ENCODE measurements at places on chromosomes 2 and 18.

- DNase-seq, result no peak
Measured at GRCh38 chr2:10868465-10869314, 43.0 kb upstream of the KCNF1 start.

- DNase-seq, result no peak
Measured at GRCh38 chr18:22180722-22181121, 11.3 kb downstream of the GATA6 start.

DNA sequence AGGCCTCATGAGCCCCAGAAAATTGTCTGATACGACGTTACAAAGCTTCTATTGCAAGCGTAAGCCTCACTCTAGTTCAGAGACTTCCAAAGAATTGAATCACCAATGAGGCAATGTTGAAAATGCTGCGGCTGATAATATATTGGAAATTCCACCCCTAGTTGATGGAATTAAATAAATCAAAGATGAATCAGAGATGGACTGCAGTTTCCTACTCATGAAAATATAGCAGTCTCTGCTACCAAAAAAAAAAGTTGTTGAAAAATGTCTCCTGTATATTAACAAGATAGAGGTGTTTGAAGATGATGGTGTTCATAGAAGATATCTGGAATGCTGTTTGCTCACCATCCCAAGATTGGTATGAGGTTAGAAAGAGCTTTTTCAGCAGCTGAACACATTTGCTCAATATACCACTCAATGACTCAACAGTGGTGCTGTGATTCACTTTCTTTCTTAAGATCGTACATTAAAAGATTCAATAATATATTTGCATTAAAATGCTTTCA lies 99.8 kb upstream of the ARHGAP28 start:
- no peak for DNase-seq

- no peak for DNase-seq
Measured at GRCh38 chr2:109171444-109172334, 42.7 kb downstream of the SH3RF3 start.

- no peak for DNase-seq
Measured at GRCh38 chr18:12013186-12013916, 32.0 kb downstream of the IMPA2 start.

- DNase-seq, result no peak
Measured at GRCh38 chr18:48116873-48117630, 186.6 kb upstream of the SMAD2 start.

DNA sequence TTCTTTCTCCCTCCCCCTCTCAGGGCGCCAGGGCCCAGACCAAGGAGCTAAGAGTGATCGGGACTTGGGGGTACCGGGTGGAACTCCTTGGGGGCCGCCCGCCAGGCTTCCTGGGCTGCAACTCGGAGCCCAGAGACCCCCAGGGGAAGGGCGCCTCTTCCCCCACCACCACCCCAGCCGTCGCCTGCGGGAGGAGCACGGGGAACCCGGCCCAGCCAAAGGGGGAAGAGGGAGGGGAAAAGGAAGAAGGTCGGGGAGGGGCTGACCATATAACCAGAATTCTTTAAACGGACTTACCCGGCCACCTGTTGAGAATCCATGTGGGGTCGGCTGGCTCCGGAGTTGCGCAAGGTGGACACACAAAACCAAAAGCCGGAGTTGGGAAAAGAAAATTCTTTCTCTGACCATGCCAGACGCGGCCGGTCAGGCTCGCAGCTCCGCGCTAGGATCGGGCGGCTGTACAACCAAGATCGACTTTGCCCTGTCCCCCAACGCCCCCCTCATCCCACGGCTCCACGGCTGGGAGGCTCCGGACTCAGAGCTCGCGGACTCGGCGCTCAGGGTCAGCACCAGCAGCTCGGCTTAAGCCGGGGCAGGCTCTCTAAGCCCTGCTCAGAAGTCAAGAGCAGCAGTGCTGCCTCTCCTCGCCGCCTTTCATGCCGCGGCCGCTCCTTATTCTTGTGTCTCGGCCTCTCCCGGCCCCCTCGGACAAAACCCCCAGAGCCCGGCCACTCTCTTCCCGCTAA lies 6.3 kb upstream of the SIX3 start:
- DNase-seq, result no peak

- no peak for DNase-seq
Measured at GRCh38 chr2:25697559-25698341, 24.4 kb upstream of the DTNB start.

DNA sequence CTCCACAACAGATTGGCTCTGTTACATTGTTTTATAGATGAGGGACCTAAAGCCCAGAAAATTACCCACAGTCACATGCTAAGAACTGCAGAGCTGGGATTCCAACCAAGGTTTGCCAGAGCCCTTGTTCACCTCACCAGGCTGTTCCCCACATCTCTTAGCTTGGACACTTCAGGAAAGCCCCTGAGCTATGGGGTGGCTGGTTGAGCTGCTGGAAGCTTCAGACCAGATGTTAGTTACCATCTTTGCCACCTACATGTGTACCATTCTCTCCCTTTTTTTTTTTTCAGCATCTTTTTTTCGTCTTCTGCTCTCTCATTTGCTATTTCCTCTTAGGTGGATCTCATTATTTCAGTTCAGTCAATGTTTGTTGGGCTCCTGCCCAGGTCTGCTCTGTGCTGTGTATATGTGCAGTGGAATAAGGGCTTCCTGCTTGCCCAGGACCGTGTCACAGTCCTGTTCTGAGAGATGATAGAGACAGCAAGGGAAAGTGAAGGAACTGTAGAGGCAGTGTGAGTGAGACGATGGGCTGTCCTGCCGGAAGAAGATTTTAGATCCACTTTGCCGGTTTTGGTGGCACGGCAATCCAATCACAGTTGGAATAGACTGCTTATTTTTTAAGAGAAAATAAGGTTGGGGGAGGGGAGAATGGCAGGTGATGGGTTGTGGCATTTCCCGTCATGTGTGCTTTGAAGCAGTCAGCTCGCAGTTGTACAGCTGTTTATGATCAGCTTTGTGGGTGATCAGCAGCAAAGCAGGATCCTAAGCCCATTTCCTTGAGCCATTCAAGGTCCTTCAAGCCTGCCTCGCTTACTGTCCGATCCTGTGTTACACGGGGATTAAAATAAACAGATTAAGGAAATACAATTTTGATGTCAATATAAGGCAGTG lies 152.6 kb downstream of the RTN4 start:
- no peak for DNase-seq

DNA sequence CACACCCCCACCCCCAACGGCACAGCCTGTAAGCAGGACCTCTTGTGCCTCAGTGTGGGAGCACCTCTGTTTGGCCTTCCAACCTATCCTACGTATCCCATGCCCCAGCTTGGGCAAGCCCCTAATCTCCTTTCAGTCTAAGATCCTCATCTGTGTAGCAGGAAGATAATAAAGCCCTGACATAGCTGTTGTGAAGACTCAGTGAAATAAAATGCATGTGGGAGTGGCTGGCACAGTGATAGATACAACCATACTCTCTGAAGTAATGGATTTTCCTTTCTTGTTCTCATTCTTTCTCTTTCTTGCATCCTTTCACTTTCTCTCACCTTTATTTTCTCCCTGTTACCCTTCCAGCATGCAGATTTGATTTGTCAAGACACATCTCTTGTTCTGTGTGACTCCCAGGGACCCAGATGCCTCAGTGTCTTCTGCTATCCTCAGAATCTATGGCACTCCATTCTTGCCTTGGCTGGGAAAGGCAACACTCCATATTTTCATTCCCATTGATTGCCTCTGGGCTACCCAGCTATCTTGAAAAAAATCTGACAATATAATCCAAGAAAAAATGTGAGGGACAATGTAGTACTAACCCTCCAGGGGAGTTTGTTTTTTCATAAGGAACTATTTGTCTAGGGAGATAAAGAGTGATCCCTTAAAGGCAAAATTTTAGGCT lies 207.2 kb upstream of the SETBP1 start:
- DNase-seq, result no peak

DNA sequence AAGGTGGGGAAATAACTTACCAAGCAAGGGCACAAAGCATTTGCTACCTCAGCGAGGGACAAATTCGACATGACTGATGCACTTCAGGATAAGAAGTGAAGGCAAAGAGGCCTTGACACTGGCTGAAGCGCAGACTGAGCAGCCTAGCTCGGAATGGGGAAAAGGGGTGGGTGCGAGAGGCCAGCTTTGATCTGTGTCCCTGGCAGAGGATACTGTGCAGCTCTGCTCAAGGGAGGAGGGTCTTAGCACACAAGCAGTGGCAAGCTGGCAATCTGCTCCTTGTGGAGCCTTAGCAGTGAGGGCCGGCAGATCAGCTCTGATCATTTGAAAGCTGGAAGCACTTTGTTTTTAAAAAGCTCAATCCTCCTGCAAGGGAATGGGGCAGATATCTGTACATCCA lies 222.3 kb downstream of the ZBTB7C start:
- no peak for DNase-seq

DNA sequence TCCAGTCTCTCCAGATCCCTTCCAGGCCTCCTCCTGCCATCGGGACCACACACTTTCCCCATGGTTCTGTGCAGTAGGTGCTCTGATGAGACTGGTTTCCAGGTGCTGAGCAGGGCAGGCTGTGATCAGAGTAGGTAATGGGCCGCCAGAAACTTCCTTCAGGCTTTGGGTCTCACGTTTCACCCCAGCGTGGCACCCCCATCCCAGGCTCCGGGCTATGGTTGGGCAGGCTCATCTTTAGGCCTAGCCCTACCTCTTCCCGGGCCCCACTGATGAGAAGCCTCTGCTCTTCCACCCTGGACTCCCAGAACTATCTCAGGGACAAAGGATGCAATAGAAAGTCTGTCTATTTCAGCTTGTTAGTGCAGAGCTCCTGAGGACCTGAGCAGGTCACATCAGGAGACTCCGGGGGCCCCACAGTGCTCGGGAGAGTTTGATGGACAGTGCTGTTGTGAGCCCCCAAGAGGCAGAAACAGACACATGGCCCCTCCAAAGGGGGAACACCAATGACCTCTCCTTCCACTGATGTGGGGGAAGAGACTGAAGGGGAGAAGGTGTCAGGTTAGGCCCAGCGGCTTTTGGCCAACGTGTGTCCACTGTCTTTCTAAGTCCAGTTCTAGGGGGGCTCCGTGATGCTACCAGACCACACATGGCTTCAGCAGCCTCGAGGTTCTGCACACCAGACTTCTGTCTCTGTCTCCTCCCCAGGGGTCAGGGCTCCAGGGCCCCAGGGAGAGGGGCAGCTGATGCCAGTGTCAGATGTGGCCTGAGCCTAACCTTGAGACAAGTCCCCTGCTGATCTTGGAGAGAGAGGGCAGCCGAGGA lies 5.8 kb upstream of the PROM2 start:
- no peak for DNase-seq

DNA sequence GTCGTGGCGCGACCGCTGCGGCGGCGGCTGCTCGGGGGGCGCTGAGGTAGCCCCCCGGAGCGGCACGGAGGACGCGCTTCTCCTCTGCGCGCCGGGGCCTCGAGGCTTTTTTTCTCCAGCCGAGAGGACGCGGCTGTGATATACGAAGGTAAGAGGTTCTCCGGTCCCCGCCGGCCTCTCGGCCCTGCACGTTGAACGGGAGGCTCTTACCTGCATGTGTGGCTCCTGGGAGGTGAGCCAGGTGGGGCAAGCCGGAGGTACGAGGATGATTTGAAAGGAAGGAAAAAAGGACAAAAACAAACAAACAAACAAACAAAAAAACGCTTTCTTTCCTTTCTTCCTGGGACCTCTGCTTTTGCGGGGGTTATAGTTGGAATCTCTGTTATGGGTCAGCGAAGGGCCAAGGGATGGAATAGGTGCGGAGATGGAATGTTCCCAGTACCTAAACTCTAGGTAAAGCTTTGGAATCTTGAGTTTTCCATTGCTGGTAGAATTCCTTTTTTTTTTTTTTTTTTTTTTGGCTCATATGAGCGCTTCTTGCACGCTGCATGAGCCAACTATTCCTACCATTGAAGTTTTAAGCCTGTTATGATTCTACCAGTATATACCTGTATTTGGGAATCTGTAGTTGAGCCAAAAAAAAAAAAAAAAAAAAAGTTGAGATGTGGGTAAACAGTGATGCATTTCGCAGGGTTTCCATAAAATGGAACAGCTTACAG lies 674 bp downstream of the PTPN4 start:
- no peak for DNase-seq

GRCh38 chr2:218332920-218333645 lies 23.6 kb upstream of the CATIP start:
- no peak for DNase-seq

GRCh38 chr2:150075831-150076230 lies 411.6 kb downstream of the RND3 start:
- no peak for DNase-seq

DNA sequence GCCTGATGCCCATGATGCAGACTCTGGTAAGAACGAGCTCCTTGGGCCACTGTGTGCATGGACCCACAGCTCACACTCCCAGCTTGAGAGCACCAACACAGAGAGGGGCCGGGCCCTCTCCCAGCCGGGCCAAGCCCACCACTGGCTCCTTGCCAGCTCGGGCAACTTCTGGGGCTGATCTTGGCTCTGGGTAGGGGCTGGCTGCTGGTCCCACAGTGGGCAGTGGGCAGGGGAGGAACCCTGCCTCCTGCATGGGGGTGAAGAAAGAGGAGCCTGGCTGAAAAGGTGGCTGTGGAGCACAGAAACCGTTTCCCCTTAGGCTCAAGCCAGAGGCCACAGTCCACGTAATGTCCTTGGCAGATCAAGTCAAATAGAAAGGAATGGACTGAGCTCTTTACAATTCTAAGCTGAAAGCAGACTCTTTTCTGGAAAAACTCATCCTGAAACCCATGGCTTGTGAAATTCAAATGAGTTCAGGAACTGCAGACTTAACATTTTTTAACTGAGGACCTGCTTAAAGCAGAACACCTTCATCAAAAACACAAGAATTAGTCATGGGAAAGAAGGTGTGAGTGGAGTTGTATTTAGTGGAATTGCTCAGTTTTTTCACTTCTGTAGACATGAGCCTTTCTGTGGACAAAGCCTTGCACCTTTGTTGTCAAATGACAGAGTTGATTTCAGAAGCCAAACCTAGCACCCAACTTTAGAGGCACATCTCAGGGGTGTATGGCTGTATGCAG lies 104.9 kb downstream of the STPG4 start:
- DNase-seq, result no peak

DNA sequence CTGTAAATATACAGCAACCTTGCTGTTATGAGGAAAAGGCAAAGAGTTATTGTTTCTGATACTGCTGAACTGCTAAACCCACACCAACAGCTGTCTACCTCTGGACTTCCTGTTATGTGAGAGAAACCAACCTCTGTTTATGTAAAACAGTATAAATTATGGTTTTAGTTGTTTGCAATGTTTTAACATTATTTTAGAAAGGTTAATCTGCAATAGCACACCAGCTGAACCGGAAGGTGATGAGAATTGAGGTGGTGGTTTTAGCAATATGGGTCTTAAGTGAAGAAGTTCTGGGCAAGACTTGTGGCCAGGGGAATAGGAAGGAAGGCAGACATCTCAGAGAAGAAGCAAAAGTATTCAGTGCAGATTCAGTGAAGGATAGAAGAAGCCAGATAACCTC lies 237.8 kb downstream of the PLCL1 start:
- DNase-seq, result no peak

DNA sequence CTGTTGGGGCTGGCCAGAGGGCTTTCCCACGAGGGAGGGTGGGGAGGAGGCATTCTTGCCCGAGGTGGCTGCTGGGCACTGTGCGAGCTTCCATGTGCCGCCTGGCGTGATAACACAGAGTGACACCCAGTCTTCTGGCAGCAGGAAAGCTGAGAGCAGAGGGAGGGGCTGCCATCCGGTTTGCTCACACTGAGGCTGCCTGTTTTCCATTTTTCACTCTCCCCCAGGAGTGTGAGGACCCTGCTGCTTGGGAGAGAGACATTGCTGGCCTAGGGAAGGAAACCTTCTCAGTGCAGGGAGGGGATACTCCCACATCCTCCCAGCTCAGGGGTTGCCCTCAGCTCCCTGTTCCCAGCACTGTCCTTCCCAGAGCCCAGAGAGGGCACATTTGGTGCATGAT lies 73.1 kb downstream of the INHBB start:
- no peak for DNase-seq
